Central memory CD8-positive, alpha-beta T cell (primary cell): ENCODE measurements at places on chromosomes 11 and 22.

DNA sequence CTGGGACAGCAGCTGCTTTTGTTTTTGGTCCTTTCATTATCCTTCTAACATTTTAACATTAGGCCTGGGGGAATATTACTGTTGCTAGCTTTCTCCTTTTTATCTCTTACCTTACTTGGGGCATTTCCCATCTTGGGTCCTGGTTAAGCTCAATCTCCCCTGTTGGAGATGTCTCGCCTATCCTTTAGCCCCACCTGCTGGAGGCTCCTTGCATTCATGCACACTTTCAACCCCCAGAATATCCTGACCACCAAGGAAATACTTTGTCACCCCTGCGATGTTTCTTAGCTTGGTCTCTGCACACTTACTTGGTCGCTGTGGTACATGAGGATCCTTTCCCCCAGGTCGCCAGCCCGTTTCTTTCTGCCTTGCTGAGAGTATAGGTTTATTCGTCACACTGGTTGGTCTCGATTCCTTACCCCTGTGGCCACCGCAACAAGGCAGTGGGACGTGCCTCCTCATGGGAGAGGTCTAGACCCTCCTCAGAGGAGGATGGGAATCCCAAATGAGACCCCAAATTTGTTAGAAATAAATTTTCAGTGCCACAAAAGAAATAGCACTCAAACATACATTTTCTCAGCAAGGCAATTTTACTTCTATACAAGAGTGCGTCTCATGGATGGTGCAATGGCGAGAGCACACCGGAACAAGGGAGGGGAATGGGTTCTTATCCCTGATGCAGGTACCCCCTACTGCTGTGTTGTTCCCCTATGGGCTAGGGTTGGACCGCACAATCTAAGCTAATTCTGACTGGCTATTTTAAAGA, 5.4 kb upstream of the TXN2 start:
- peak; percentile 54 for DNase-seq

DNA sequence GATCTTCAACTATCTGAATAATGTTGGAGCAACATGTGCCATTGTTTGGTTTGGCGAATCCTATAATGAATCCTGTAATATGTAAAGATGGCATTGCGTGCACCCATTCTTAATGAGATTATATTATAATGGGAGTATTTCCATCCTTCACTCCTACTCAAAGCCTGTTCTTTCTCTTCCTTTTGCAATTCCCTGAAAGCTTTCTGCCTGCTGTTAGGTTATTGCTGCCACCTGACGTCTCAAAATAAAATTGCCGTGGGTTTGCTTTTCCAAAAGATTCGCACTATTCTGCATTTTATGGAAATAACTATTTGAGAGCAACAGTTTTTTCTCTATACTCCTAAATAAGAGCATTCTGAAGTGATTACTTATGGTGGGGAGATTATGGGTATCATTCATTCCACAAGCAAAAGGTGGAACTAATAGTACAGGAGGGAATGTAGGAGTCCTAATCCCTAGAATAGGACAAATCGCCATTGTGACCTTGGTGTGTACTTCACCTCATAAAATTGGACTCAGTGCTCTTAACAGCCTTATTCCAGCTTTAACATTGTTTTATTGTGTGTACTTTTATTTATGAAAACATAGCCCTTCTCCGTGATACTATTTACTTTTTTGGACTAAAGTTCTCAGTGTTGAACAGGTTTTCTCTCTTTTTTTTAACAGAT, 69.6 kb upstream of the ALKBH3 start:
- DNase-seq = no peak

- DNase-seq = no peak
These were observed 105.6 kb downstream of the SLC1A2 start for GRCh38 chr11:35313760-35314153.

DNA sequence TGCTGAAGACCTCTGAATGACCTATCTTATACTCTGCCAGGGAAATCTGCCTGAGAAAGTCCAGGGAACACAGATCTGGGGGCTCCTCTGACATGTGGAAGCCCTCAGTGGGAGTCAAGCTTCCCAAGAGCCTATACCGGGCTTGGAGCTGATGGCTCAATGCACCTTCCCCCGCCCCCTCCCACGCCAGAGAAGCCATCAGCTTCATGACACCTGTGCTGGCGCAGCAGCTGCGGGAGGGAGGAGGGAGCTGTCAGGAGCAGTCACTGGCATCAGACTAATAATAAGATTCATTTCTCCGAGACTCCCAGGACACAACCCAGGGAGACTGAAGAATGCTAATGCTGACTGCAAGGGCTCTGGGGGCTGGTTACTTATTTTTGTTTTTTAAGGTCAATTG, 47.8 kb downstream of the SPATA19 start:
- DNase-seq = no peak

DNA sequence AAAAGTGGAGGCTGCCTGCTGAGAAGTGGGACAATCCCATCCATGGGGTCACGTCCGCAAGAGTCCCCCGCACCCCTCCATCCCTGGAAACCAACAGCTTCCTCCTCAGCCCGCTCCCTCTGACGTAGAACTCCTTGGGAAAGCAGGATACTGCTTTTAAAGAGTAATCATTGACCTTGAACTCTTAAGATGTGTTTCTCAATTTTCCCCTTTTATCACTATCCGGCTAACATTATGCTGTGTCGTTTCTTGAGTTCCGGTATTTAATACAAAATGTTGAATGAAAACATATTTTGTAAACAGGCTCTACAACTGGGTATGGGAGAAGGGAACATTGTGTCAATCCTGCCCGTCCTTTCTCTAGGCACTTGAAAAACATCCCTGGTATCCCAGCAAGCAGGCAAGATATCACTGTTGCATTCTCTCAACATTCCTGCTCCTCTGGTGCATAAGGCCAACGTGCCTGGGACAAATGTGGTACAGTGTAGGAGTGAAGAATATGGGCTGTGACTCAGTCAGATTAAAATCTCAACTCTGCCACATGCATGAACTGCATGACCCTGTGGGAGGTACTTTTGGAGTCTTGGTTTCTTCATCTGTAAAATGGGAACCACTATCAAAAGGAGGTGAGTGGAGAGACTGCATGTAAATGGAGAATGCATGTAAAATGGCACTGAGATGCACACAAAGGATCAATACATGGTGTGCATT, 52.8 kb downstream of the WT1 start:
- DNase-seq = no peak

DNA sequence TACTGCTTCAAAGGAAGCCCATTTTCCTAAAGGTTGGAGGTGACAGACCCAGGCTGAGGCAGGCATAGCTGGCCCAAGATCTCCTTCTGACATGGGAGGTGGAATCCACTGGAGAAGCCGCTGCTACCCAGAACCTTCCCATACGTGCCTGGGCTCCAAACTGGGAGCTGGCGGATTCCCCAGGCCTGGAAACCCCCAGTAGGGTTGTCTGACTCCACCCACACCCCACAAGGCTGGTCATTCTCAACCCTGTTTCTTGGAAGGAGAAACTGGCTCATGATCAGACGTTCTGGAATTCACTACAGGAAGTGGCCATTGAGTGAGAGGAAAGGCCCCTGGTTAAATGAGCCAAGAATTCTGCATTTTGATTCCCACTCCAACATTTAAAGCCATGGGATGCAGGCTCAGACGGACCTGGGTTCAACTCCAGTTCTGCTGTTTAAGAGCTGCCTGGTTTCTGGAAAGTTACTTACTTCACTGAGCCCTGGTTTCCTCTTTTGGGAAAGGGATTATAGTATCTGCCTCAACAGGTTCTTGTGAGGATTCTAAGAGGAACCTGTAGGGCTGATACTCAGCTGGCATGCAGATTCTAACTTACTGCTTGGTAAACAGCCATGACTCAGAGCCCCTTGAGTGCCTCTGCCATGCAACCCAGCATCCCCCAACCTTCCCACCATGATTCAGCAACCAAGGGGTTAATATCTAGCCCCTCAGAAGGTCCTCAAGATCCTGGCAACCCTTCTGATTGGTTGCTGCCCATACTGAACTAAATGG, 19.4 kb upstream of the TSKU start:
- no peak for DNase-seq

DNA sequence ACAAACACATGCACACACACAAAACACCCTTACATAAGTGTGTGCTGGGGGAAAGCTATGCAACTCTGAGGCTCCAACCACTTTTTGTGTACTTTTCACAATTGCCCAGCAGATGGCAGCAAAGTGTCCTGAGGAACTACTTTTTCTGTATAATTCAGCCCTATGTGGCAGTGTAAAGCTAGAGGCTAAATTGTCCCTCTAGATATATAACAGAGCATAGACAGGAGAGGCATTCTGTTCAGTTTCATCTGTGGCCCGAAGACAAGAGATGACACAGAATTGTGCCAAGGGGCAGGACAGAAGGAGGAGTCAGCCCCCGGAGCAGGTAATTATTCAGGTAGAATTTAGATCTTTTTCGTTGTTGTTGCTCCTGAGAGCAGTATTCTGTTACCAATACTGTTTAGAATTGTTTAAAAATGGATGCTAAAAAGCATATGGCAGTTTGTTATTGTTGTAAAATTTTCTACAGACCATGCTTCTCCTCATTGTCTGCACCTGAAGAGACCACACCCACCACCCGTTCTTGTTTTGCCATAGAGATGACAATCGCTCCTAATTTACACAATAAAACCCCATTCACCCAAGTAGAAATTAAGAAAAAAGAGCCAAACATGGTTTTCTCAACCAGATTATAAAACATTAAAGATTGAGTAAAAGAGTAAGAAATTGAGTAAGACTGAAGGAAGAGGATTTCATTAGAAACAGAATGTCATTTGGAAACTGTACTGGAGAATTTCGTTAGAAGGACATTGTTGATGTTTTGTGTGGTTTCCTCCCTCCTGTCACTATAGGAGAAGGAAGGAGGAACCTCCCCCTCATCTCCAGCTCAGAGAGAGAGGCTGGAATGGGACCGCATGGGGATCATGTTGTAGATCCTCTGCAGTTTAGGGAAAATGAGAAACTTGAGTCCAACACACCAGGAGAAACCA, 14.5 kb upstream of the MS4A7 start:
- peak; percentile 45 for DNase-seq

DNA sequence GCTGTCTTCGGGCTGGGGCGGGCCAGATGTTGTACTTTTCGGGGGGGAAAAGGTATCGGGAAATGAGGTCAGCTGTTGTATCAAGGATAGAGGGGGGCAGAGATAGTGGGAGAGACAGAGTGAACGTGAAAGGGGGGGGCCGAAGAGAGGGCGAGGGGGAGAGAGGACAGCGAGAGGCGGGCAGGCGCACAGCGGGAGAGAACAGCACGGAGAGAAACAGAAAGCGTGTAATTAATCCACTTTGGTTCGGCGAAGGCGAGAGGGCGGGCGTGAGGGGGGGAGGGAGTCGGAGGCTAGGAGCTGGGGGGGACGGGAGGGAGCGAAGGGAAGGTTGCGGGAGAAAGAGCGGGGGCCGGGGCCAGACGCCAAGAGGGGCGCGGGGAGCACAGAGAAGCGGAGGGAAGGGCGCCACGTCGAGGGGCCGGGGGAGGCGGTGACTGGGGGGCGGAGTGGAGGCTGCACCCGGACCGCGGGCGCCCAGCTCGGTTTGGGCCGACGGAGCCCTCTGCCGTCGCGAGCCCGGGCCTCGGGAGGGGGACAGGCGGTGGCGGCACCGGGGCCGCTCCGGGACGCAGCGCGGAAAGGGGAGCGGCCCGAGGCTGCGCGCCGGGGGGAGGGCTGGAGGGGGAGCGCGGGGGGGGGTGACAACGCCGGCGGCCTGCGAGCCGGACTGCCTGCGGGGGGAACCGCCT, 612 bp downstream of the IGF2 start:
- no peak for DNase-seq
